Activated CD4-positive, alpha-beta T cell treated with anti-CD3 and anti-CD28 coated beads, Interleukin-2, amount 10 ng/mL, durations not matched to agents 24 days and 14 days (primary cell): ENCODE measurements at places on chromosomes 1 and 21. TPM values are rescaled to one million over a fixed set of nuclear protein-coding genes. Genes with fewer than 3 reads are reported as not detected.

Gene UROD
- total RNA-seq = 96.0 and 97.7 TPM in 2 replicates

Gene TAL1
- total RNA-seq = not detected in 2 replicates

- no peak for DNase-seq
These were observed 6.1 kb downstream of the RNF223 start for GRCh38 chr1:1067860-1068516.

DNA sequence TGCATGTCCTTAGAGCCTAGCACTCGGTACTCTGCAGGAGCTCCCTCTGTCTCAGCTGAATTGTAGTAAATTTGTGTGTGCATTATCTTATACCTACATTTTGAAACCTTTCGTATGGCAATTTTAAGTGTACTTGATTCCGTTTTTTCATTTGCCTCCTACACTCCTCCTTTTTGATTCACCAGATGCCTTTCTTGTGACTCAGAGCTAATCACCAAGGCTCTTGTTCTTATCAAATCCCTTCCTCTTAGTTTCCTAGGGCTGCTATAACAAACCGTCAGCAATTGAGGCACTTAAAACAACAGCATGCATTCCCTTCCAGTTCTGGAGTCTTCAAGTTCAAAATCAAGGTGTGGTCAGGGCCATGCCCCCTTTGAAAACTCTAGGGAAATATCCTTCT lies 261.0 kb downstream of the ASTN1 start:
- DNase-seq = no peak

GRCh38 chr21:20570824-20571232 lies 427.4 kb upstream of the NCAM2 start:
- DNase-seq = no peak
